ENCODE measurements at places on chromosomes 3 and 15.

DNA sequence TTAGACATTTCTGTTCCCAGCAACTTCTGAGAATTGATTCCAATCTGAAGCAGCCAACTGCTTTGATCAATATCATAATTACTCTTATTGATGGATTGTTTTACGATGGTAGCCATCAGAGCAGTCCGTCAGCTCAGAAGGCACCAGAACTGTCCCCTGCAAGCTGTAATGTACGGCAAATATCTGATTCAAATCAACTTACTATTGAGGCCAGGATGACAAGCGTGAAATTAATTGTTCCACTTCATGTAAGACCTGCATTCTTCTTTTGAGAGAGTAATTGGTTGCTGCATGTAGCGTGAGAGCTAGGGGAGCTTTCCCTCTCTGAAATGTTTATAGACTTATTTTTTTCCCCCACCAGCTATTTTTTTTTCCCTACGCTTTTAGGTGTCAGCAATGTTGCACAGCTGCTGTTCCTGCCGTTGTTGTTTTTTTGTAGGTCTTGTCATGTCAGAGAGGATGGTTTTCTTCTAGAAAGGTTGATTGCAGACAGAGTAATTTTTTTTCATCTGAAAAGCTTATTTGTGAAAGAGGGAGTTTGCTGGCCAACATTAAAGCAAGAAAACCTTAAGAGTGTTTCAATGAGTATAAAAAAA, 134.9 kb downstream of the CACNA2D3 start:
- no peak for DNase-seq

DNA sequence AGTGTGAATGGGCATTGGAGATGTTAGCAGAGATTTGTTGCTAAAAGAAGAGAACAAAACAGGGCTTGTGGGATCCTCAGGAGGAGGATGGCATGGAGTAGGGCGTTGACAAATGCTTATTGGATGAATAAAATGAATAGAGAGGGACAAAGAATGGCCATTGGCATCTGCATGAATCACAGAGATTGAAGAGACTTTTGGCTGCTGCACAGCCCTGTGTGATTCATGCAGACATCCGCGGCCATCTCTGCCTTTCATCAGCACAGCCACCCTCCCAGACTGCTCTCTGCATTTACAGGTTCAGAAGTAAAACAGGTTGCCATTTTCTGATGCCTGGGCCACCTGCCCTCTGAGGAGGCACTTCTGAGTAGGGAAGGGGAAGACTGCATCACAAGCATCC, 397.9 kb downstream of the EPHB1 start:
- no peak for DNase-seq

- peak; percentile 11 for DNase-seq
Observed at GRCh38 chr3:72086042-72086742, 301.2 kb upstream of the PROK2 start.

GRCh38 chr3:39542588-39542988, 75.1 kb downstream of the MOBP start:
- DNase-seq: no peak

GRCh38 chr15:75214293-75215096, 12.8 kb downstream of the C15orf39 start:
- no peak for DNase-seq

- no peak for DNase-seq
Observed at GRCh38 chr15:78914027-78914764, 30.6 kb downstream of the CTSH start.

GRCh38 chr3:40137591-40138295, 171.8 kb upstream of the EIF1B start:
- DNase-seq: peak; percentile 60

DNA sequence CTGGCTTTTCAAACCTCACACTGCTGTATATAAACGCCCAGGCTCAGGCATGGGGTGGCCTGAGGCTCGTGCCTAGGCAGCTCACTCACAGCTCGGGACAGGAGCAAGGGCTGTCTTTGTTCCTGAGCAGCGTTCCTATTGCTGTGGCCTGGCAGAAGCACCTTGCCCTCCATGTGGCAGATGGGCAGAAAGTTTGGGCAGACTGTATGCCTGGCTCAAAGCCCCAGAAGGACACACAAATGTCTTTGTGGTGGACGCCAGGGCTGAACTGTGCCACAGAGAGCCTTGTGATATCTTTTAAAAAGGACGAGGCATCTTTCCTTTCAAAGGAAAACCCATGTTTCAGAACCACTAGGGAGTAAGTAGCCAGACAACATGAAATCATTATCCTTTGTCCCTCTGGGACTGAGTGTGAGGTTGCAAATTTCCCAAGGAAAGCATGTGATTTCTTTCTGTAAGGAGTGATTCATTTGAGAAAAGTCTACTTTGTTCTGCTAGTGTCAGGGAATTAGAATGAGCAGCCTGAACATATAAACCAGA, 29.3 kb upstream of the UBE2E1 start:
- DNase-seq: peak; percentile 85

- no peak for DNase-seq
Observed at GRCh38 chr3:183687705-183688104, 9.9 kb upstream of the YEATS2 start.

GRCh38 chr15:100570735-100571313, 31.2 kb downstream of the LINS1 start:
- DNase-seq: no peak

DNA sequence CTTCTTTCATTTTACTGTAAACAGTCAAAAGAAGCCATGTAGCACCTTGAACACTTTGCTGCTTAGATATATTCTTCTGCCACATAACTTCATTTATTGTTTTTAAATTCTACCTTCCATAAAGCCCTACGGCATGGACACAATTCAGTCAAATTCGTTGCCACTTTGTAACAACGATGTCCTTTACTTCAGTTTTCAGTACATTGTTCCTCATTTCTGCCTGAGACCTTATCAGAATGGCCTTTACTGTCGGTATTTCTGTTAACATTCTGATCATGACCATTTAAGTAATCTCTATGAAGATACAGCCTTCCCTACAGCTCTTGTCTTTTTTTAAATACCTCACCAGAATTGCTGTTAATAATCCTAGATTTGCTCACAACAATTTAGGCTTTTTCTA, 466.9 kb downstream of the NAALADL2 start:
- no peak for DNase-seq

GRCh38 chr3:82978368-82978767, 1216.9 kb upstream of the GBE1 start:
- no peak for DNase-seq

DNA sequence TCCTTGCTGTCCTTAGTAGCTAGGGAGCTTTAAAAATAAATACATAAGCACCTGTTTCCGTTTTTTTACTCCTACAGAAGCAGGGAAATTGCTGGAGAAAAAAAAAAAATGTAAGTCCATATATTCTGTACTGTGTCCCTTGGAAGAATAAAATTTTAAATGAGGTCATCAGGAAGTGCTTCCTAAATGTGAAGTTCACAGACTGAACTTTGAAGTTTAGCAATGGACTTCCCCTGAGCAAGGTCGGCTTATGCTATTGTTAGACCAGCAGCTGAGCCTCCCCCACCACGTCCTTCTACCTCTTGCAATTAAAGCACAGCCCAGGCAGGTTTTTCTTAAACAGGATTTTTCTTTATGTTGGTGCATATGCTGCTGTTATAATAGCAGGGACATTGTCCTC, 26.3 kb downstream of the LIPC start:
- DNase-seq: no peak

DNA sequence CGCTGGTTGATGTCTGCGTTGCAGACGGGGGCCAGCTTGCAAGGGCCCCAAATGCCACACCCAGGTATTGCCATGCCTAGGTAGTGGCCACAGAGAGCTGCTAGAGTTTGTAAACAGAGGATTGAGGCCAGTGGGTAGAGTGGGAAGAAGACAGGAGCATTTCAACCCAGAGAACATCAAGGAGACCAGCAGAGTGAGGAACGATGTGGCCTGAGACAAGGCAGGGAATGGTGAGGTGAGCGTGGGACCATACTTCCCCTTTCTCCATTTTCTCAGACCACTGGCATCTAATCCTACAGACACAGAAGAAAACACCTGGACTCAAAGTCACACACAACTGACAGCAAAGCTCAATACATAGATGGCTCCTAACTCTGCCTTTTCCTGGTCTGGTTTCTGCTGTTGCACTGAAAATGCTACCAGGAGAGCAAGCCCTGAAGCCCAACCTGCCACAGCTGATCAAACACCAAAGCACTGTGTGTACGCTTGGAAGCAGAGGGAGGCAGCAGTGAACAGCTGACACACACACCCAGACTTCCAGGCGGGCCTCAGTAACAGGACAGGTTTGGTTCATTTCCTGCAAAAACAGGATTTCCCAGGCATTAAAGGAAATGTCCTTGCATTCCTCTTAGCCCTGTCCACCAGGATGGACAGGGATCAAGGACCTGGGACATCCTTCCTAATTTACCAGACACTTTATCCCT, 1.6 kb downstream of the FAM174B start:
- peak; percentile 20 for DNase-seq

DNA sequence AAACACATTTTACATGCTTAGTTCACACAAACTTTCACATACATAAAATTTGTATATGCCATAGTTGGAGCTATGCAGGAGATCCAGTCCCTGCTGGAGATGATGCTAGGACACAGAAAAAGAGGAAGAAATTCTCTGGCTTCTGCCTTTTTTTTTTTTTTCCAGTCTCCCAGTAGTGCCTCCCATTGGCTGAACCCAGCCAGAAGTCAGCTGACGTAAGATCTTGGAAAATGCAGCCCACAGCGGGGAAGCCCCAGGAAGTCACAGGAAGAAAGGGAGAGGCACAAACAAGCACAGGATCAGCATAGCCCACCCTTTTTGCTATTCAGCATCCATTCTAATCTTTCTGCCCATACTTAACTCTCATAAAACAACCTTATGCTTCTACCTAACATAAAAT, 38.5 kb downstream of the SCN11A start:
- no peak for DNase-seq

- DNase-seq: no peak
Observed at GRCh38 chr15:57149196-57149595, 227.1 kb upstream of the CGNL1 start.

- DNase-seq: no peak
Observed at GRCh38 chr3:10395196-10395595, 74.3 kb upstream of the SEC13 start.

- no peak for DNase-seq
Observed at GRCh38 chr3:131480116-131480515, 22.7 kb downstream of the MRPL3 start.

GRCh38 chr3:38260474-38260873, 5.1 kb upstream of the SLC22A13 start:
- no peak for DNase-seq

DNA sequence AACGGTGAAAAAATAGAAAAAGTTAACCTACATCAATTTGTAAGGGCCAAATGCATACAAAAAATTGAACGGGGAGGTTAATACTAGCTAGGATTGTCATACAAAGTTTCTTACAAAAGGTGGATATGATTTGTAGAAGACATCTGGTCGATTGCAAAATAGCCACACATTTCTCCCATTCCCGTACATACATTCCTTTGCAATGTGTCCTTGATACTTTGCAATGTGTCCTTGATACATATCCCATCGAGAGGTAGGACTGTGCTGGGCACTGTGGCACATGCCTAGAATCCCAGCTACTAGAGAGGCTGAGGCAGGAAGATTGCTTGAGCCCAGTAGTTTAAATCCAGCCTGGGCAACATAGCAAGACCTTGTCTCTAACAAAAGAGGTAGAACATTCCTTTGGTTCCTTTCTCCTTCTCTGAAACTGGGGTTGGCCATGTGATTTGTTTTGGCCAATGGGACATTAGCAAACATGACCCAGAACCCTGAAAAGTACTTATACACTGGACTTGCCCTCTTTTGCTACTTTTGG, 9.5 kb downstream of the TTBK2 start:
- peak; percentile 64 for DNase-seq

GRCh38 chr15:84982301-84982920, 755 bp downstream of the PDE8A start:
- DNase-seq: no peak
